BJ (cell line): ENCODE measurements at places on chromosomes 5 and 9.

DNA sequence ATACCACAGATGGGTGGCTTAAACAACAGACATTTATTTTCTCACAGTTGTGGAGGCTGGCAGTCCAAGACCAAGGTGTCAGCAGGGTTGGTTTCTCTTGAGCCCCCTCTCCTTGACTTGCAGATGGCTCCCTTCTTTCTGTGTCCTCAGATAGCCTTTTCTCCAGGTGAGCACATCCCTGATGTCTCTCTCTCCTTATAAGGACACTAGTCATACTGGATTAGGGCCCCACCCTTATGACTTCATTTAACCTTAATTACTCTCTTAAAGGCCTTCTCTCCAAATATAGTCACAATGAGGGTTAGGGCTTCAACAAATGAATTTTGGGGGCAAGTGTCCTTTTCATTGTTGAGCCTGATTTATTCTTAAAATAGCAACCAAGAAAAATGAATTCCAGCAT is 14.7 kb downstream of the PTGER4 start:
- DNase-seq = no peak

DNA sequence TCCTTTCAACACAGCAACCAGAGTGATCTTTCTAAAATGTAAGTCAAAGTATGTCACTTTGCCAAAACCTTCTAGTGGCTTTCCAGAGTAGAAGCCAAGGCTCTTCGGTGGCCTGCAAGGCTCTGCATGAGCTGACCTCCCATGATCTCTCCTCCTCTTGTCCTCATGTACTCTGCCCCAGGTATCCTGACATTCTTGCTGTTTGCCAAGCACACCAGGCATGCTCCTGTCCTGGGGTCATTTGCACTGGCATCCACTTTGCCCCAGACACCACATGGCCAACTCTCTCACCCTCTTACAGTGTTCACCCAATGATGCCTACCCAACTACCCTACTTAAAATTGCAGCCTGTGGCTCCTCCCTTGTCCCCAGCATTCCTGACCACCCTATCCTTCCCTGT is 86.3 kb downstream of the ZNF618 start:
- DNase-seq = no peak

DNA sequence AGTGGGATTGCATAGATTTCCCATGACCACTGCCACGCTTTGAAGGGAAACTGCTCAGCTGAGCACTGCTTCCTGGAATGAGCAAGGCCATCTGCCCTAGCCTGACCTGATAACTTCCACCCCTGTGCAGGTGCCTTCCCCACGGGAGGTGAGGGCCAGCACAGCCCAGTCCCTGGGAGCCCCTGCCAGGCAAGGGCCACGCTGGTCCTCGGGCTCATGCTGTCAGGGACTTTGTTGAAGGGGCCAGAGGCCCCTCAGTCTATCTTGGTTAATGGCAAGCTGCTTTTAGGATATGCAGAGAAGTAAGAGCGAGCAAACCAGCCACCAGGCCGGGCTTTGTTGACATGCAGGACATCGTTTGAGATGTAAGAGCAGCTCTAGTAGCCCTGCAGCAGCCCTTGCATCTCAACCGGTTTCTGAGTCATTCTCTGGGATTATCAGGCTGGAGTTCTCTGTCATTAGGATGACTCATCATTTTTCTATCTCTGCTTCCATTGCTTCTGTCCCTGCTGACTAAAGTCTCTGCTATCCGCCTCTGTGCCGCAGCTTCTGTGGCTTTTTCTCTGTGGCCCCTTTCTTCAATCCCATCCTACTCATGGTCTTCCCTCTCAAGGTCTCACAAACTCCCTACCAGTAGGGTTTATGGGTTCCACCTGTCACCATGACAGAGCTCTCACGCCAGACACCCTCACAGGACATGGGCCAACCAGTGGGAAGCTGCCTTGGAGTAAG is 30.6 kb upstream of the IQGAP2 start:
- DNase-seq = peak; percentile 27

DNA sequence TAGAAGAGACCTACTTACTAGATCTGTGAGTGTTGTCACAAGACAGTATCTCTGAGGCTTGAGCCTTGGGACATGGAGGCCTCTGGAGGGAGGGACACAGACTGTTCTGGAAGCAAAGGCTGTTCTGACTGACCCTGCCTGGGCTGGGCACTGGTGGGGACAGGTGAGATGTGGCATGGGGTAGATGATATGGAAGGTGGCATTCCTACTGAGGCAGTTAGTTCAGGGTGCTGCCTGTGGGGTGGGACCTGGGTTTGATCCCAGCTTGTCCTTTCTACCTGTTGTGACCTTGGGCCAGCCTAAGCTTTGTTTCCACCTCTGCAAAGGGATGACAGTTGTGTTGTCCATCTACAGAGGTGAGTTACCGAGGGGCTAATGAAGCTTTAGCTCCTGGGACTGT is 140.2 kb downstream of the C9orf50 start:
- no peak for DNase-seq

- no peak for DNase-seq
Observed at GRCh38 chr5:118628660-118629354, 359.5 kb downstream of the DTWD2 start.

GRCh38 chr9:128703616-128704355 is 1.5 kb downstream of the PKN3 start:
- DNase-seq = no peak

GRCh38 chr5:133697536-133698258 is 85.4 kb upstream of the FSTL4 start:
- DNase-seq = no peak

DNA sequence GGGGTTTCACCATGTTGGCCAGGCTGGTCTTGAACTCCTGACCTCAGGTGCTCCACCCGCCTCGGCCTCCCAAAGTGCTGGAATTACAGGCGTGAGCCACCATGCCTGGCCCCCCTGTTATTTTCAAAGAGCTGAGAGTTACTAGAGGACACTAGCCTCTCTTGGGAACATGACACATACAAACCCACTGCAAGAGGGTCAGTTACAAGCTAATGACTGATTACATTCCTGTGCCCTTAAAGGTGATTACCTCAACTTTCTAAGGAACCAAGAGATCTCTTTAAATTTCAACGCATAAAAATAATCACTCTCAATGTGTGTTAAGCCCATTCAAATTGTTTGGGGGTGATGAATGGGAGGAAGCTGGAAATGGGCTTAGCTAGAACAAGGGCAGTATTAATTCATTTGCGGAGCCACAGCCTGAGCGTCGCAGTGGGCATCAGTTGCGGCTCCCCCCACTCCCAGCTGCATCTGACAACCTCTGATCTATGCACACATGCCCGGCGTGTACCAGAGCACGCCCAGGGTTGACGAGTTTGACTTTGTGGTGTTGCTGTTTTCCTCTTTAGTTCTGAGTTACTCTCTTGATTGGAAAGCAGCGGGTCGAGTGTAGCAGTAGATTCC is 146.9 kb downstream of the GOLPH3 start:
- DNase-seq = no peak

GRCh38 chr5:41542183-41542582 is 31.8 kb upstream of the PLCXD3 start:
- DNase-seq = no peak

GRCh38 chr9:109974143-109974917 is 194.3 kb downstream of the PALM2AKAP2 start:
- no peak for DNase-seq

- no peak for DNase-seq
Observed at GRCh38 chr5:147986134-147986757, 77.5 kb upstream of the SPINK5 start.

- DNase-seq = no peak
Observed at GRCh38 chr5:125199968-125200865, 453.8 kb upstream of the ZNF608 start.

- DNase-seq = no peak
Observed at GRCh38 chr9:34170237-34170991, 8.4 kb upstream of the UBAP1 start.

- no peak for DNase-seq
Observed at GRCh38 chr5:72543811-72544210, 36.6 kb upstream of the ZNF366 start.

DNA sequence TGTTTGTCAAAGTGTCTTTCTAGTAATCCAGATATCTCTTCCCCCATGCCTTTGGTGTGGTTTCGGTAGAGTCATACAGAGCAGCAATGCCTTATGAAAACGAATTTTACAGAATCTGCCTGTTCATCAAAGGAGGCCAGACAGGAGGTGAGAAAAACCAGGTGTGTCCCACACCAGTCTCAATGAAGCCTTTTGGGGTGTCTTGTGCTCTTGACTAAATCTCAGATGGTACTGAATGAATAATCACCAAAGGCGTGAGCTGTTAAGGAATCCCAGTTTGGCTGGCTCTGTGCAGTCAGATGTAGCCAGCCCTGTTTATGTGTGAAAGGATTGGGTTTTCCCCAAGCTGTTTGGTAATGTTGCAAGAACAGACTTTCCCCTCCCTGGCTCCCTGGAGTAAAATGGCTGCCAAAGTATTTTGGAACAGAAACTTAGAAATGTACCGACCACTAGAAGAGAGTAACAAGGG is 70.8 kb upstream of the CDKN2B start:
- no peak for DNase-seq

DNA sequence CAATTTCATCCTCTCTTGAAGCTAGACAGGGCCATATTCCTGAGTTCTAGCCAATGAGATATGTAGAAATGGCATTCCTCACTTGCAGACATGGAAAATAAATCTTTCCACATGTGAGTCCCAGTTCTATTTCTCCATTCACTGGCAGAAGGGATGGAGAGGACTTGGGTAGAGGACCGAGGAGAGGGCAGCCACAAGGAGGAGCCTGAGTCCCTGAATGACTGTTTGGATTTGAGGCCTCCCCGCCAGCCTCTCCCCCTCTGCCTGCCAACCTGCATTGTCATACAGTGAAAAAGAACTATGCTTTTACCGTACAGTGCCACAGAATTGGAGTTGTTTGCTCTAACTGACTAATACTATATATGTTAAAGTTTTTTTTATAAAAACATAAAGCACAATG is 583.0 kb upstream of the WWC1 start:
- no peak for DNase-seq

GRCh38 chr5:22844155-22844554 is 9.0 kb downstream of the CDH12 start:
- no peak for DNase-seq

GRCh38 chr5:16489322-16489791 is 23.8 kb upstream of the ZNF622 start:
- DNase-seq = no peak

DNA sequence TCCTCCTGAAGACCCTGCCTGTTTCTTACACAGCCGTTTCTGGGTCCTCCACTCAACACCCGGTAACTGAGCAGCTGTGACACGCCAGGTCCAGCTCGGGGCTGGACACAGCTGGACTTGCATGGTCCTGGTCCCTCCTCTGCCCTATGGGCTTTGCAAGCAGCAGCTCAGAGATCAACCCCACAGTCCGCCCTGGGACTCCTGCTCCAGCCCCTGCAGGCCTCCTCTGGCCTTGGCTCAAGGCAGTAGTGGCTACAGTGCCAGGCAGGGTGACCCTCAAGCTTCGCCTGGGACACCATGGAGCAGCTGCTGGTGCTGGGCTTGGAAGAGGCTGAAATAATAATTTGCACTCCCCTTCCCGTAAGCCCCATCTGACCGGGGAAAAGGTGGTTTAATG is 66.1 kb upstream of the OLFM1 start:
- DNase-seq = no peak

GRCh38 chr9:18985464-18985951 is 47.5 kb downstream of the SAXO1 start:
- no peak for DNase-seq

DNA sequence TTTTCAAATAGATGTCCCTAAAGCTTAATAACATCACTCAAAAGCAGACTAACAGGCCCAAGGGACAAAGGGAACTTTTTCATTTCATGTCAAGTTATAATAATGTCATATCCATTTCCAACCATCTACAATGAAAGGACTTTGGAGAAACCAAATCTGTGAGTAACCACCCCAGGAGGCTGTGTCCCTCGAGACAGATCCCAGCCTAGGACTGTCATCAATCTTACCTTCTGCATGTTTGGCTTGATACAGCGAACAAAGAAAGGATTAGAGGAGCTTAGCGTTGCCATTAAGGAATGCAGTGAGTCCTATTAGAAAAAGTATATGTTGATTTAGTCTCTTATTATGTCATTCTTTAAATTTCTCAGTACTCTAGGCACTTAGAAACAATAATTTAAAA is 137.8 kb upstream of the RETREG1 start:
- no peak for DNase-seq

DNA sequence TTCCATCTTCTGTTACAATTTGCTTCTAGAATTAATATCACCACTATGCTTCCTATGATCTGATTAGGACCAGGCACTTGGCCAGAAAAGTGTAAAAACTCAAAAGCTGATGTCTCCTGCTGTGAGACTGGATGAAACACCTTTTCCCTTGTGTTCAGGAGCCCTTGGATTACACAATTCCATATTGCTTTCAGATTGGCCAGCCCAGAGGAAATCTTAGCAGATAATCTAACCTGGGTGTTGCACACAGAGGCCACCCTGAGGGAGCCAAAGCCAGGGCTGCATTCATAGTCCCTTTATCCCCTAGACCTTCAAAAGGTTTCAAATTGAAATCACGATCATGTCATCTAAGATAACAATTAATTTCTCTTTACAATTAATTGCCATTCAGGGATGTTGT is 94.1 kb upstream of the SELENOP start:
- DNase-seq = no peak
